Activated naive CD4-positive, alpha-beta T cell (primary cell): ENCODE measurements at places on chromosomes 1 and 21.

DNA sequence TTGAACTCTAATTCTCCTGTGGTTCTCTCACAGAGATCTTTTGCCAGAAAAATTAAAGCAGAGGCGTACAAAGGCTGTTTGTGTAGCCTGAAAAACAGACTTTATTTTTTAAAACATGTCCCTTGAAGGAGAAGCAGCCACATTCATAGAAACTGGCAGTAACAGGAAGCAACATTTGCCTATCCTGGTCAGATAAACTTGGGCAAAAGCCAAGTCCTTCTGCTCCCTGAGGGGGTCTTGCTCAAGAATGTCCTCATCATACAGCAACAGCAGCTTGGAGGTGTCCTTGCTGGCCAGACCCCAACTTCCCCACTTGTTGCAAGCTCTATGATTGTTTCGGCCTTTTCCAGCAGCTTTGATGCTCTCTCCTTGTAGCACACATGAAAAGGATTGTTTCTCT is 36.3 kb downstream of the MSTO1 start:
- no peak for DNase-seq

DNA sequence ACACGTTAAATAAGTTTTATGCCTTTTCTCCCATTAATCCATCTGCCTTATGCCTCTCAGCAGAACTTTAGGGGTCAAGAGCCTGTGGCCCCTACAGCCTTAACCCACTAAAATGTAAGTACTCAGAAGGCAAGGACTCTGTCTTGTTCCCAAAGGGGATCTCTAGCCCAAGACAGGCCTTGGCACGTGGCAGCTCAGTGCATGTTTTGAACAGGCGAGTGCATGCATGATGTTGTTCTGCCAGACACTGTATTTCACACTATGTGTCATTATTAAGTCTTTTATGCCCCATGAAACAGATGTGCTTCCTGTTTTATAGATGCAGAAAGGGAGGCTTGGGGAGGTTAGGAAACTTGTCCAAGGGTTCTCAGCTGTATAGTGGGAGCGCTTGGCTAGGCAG is 102.8 kb downstream of the ETS2 start:
- no peak for DNase-seq

GRCh38 chr1:64242895-64243756 is 39.7 kb downstream of the UBE2U start:
- DNase-seq = no peak

DNA sequence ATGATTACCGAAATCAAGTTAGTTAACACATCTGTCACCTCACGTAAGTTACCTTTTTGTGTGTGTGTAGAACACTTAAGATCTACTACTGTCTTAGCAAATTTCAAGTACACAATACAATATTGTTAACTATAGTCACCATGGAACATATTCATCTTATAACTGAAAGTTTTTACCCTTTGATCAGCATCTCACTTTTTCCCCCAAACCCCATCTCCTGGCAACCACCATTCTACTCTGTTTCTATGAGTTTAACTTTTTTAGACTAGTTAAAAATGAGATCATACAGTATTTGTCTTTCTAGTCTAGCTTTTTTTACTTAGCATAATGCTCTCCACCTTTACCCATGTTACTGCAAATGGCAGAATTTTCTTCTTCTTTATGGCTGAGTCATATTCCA is 124.7 kb downstream of the RABGAP1L start:
- DNase-seq = no peak

GRCh38 chr21:36646011-36646410 is 52.9 kb upstream of the SIM2 start:
- no peak for DNase-seq

DNA sequence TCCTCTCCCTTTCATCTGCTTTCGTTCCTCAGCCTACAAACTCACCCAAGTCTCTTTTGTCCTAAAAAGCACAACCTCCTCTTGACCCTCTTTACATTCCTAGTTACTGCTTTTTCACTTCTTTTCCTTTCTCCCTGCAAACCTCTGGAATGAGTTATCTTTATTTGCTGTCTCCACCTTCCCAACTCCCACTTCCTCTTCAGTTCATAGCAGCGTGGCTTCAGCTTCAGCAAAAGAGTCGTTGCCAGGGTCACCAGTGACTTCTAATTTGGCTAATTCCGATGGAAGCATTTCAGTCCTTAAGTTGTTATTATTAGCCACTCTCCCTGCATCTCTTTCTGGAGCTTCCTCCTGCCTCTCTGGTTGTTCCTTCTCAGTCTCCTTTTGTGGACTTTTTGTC is 6.2 kb upstream of the TMEM54 start:
- no peak for DNase-seq

GRCh38 chr1:54774820-54775498 is 10.6 kb upstream of the PARS2 start:
- no peak for DNase-seq

- DNase-seq = no peak
These were observed 712 bp upstream of the LAMB3 start for GRCh38 chr1:209652873-209653401.

- no peak for DNase-seq
These were observed 478 bp downstream of the RIT1 start for GRCh38 chr1:155910621-155911121.

- no peak for DNase-seq
These were observed 254.7 kb downstream of the NFIA start for GRCh38 chr1:61337037-61337436.

- no peak for DNase-seq
These were observed 109.0 kb upstream of the IPO9 start for GRCh38 chr1:201719812-201720521.

DNA sequence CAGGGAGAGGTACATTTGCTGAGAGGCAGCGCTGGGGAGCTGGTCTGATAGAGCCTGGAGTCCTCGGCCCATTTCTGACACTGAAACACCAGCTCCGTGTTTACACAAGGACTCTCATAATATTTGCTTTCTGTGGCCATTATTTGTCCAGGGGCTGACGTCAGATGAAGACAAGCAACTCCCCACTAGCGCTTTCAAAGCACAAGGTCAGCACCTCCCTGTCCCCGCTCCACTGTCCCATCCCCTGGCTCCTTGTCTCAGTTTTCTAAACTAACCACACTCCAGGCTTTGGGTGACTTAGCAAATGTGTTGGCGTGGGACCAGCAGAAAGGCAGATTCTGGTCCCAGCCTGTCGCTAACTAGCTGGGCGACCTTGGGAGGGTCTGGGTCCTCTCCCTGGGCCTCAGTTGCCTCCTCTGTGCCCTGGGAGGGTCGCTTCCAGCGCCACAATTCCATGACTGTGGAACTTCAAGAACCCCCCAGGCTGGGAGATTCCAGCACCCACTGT is 37.4 kb upstream of the ZBTB40 start:
- DNase-seq = no peak

- no peak for DNase-seq
These were observed 1.2 kb downstream of the IPO13 start for GRCh38 chr1:43947874-43948437.

- DNase-seq = no peak
These were observed at the start of gene KCNK1 for GRCh38 chr1:233613252-233614172. Gene KCNK1, plus strand, starts transcription at chr1:233614106. Its CDS starts 66 bp downstream, at chr1:233614172.

GRCh38 chr1:218874313-218874712 is 299.4 kb upstream of the LYPLAL1 start:
- no peak for DNase-seq

GRCh38 chr1:203306965-203307541 is 1.7 kb downstream of the BTG2 start:
- DNase-seq = no peak

GRCh38 chr1:215082532-215083382 is at the start of gene KCNK2:
Gene KCNK2, plus strand, starts transcription at chr1:215082737. Its CDS starts 649 bp downstream, at chr1:215083386.
- DNase-seq = no peak

GRCh38 chr1:218426343-218426657 is 81.2 kb downstream of the TGFB2 start:
- DNase-seq = no peak

DNA sequence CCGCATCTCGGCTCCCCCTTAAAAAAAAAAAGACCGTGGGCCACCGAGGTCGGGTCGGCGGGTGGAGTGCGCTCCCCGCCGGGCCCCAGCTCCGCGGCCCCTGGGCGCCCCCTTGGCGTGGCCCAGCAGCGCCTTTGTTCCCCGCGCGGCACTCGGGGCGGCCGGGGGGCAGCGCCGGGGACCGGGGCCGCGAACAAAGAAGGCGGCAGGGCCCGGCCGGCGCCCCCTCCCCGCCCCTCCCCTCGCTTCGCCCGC is 571 bp downstream of the MARCKSL1 start:
- DNase-seq = no peak

- DNase-seq = no peak
These were observed 26.5 kb downstream of the RIPPLY3 start for GRCh38 chr21:37032877-37033471.

- DNase-seq = peak; percentile 41
These were observed 4.6 kb downstream of the DMAP1 start for GRCh38 chr1:44217809-44218410.

DNA sequence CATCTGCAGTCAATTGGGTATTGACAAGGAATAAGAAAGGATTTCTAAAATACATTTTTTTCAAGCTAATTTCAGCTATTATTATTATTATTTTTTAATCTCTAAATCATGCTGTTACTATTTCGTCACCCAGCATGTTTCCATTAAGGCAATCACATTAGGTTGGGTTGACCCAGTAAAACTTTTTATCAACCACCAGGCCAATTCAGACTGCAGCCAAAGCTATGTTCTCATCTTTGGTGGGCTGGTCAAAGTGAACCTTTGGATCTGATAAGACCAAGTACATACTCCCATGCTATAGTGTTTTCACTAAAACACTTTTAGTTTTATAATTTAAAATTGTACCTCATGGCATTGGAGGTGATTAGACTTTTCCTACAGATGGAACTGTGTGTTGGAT is 198.6 kb downstream of the PBX1 start:
- no peak for DNase-seq

DNA sequence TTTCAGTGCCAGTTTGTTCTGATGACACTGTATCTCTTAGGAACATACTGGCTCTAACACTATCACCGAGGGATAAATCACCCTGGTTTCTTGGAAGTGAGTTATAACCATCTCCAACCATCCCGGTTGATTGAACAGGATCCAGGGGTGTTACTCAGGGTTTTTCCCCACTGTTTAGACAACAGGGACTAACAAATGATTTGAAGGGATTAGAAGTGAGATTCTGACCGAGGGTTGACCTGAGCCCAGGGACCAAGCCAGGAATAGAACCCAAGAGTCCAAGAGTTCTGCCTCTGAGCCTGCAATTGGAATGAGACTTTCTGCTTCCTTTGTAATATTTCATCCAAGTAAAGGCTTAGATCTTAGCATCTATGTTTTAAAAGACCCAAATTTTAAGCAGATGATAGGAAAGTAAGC is 154.0 kb downstream of the DHRS3 start:
- DNase-seq = no peak

- no peak for DNase-seq
These were observed 24.0 kb downstream of the PGLYRP3 start for GRCh38 chr1:153288634-153289275.

DNA sequence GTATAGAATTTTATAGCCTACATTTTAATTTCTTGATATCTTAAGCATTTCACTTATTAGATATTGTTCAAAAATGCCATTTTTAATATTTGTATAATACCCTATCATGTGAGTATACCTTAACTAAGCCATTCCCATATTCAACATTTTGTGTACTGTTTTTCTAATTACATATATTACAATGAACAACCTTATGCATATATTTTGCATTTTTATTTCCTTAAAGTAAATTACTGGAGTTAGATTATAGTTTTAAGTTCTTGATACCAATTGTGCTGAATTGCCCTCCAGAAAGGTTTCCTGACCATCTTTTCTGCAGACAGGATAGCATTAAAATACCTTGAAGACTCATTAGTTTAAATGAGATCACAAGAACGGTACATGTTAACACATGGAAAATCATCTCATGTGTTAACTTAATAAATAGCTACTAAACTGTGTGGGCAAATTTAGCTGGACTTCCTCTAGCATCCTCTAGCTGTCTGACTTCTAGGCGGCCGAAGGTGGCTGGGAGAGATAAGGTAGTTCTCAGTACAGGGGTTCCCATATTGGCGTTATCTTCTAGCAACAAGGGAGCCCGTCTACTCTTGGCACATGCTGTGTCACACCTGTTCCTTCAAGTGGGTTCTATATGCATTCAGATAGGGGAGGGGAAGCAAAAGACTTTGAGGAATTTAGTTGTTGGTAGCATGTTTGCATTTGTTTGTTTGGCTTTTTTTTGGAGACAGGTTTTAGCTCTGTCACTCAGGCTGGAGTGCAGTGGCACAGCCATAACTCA is 8.9 kb downstream of the DCLRE1B start:
- DNase-seq = no peak

DNA sequence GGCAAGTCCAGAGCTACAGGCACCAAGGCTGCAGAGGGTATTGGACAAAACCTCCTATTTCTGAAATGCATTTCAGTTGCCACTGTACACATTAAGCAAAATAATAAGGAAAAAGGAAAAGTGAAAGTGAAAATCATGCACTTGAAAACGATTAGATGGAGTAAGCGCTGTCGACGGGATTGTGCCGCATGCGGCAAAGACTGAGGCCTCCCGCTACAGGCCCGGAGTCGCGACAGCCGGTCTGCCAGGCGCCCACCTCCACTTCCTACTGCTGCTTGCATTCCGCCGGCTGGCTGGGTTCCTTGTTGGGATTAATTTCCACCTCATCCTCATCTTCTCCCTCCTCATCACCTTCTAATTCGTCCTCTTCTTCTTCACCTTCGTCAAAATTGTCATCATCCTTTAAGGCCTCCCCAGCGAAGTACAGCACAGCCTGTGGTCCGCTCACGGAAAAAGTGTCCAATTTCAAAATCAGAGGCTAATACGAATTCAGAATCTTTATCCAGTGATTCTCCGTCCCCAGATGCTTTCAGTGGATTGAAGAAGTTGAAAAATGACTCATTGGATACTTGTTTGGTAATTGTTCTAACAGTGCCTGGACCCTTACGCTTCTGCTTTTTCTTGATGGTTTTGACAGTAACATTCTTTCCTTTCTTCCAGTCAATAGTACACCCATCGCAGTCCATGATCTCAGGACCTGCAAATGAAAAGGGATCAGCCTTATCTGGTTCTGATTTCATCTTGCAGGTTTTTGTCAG is 38.0 kb downstream of the CD58 start:
- DNase-seq = no peak

DNA sequence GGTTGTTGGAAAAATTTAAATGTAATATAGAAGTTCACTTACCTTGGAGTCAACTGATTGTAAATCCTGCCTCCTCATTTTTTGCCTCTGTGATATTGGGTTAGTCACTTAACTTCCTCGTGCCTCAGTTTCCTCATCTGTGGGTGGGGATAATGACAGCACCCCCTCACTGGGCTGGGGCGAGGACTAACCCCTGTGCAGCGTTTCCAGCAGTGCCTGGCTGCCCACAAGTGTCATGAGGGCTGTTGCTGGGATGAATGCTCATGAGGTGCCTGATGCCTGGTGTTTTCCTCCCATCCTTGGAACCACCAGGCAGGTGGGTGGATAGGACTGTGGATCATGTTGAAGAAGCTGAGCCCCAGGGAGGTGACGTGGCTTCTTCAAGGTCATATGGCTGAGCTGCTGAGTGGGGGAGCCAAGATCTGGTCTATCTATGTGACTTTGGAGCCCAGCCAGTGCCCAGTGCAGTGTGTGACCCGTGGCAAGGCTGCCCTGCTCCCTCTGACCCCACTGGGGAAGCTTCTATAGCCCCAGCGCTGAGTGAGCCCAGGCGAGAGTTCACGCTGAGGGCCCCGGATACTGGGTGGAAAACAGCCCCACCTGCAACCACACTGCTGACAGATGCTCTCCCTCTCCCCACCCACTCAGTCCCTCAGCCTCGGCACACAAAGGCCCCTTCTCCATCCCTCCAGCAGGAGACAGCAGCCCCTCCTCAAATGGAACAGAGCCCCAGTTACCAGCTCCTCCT is 446.0 kb downstream of the PTPRU start:
- DNase-seq = no peak

GRCh38 chr1:30764939-30765555 is 7.5 kb upstream of the LAPTM5 start:
- no peak for DNase-seq

- DNase-seq = no peak
These were observed 63.5 kb upstream of the FGGY start for GRCh38 chr1:59233444-59233843.
